ENCODE measurements at places on chromosomes 4 and X. TPM values are rescaled to one million over a fixed set of nuclear protein-coding genes. Genes with fewer than 3 reads are reported as not detected.

The SRPK3 gene
- total RNA-seq = under 0.01 TPM

The FREM3 gene
- under 0.01 TPM for total RNA-seq

The SHISA3 gene
- total RNA-seq = under 0.01 TPM

The CCSER1 gene
- total RNA-seq = 165 TPM

The PLAC1 gene
- total RNA-seq = not detected

The EXOC1L gene
- total RNA-seq = not detected

The SLC7A11 gene
- 33.0 TPM for total RNA-seq

The PCDH18 gene
- total RNA-seq = 30.6 TPM

The TSR2 gene
- 13.0 TPM for total RNA-seq

The GAGE12H gene
- not detected for total RNA-seq

The CT45A10 gene
- total RNA-seq = not detected

The OTUD6A gene
- total RNA-seq = not detected

The TCEAL2 gene
- 33.4 TPM for total RNA-seq

The GPRIN3 gene
- 34.2 TPM for total RNA-seq

The PPBP gene
- total RNA-seq = 4.1 TPM

The RAPGEF2 gene
- 174 TPM for total RNA-seq

The GLOD5 gene
- total RNA-seq = not detected

The GYG2 gene
- 4.1 TPM for total RNA-seq

Data from frontal cortex (tissue), 4 donors.